ENCODE measurements at places on chromosomes 6 and 20.

DNA sequence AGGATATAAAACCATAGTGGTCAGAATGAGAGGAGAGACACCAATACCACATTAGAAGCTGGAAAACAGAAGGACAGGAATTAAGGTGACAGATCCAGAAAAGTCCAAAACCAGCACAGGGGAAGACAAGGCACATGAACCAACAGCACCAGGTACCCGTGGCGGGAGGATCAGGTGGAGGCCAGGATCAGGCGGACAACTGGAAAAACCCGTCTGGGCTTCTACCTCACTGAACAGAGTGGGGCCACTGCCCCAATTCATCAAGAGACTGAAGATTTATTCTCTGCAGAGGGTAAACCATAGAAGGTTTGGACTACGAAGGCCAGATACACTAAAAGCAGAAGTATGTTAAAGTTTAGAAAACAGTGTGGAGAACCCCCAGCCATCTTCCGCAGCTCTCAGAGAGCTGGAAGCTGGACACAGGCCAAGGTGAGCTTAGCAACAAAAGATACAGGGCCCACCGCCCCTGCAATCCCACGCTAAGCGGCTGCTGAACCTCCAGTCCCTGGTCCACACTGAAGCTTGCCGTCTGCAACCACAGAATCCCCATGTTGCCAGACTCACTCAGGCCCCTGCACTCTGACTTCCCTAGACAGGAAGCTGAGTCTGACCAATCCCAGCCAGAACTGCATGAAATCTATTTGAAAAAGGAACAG lies 29.9 kb downstream of the ABHD12 start:
- DNase-seq: no peak

- DNase-seq: no peak
Measured at GRCh38 chr20:59371431-59371830, 71.0 kb downstream of the EDN3 start.

GRCh38 chr6:3644739-3645012 lies 106.8 kb downstream of the PXDC1 start:
- DNase-seq: no peak

GRCh38 chr6:32668226-32668747 lies 1.8 kb upstream of the HLA-DQB1 start:
- DNase-seq: peak; percentile 93

DNA sequence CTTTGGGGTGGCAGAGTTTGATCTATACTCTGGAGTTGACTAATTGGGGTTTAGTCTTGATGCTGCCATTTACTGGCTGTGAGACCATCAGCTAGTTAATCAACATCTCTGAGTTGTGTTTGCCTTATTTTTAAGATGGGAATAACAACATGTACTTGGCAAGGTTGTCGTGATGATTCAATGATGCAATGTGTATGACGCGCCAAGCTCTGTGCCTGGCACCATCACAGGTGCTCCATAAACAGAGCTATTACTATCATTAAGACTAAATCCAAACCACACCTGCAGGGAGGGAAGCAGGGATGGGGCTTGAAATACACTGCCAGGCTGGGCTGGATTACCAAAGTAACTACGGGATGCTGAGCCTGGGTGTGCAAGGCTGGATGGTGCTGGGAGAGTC lies 60.1 kb upstream of the E2F3 start:
- DNase-seq: no peak

- DNase-seq: no peak
Measured at GRCh38 chr20:34145280-34145819, 33.3 kb upstream of the EIF2S2 start.

GRCh38 chr6:25441663-25442270 lies 162.6 kb downstream of the CARMIL1 start:
- no peak for DNase-seq

GRCh38 chr6:53151676-53152075 lies 3.0 kb upstream of the GCM1 start:
- no peak for DNase-seq

GRCh38 chr20:64106435-64106961 lies 867 bp downstream of the NPBWR2 start:
- no peak for DNase-seq

Data from epithelial cell of proximal tubule (primary cell).